ENCODE measurements at places on chromosomes 5 and 9.

DNA sequence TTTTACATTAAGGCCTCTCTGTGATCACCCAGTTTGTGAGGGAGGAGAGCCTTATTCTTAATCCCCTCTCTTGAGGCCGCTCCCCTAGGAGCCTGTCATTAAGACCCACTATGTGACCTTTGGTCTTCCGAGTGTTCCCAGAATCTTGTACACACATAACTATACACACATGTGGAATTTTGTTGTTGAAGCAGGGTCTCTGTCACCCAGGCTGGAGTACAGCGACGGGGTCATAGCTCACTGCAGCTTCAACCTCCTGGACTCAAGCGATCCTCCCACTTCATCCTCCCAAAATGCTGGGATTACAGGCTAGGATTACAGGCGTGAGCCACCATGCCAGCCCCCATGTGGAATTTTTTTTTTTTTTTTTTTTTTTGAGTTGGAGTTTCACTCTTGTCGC is 14.8 kb upstream of the PHYHD1 start:
- no peak for DNase-seq

- no peak for DNase-seq
Measured at GRCh38 chr9:136351252-136351800, 12.2 kb downstream of the DNLZ start.

GRCh38 chr9:99358668-99359067 is 136.6 kb downstream of the SEC61B start:
- DNase-seq: no peak

GRCh38 chr9:100619665-100620064 is 41.8 kb downstream of the CAVIN4 start:
- no peak for DNase-seq

DNA sequence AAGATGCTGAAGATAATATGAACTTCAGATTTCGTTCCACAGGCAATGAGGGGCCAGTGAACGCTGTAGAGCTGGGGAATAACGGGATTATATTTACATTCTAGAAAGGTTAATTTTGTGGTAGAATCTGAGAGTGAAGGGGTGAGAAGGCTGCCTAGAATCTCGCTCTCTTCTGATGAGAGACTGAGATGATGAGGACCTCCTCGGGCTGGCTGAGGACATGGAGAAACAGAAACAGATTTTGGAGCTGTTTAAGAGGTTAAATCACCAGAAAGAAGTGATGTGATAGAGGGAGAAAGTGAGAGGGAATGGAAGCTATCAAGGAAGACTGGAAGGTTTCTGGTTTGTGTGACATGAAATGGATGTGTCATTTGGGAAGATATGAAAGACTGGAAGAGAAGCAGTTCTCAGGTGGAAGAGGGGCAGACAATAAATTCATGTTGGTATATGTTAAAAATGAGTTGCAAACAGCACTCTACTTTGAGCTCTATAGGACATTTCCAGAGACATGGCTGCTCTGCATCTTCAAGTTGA is 612.6 kb downstream of the ISL1 start:
- DNase-seq: no peak

GRCh38 chr9:112640311-112640710 is 77.6 kb downstream of the INIP start:
- no peak for DNase-seq

DNA sequence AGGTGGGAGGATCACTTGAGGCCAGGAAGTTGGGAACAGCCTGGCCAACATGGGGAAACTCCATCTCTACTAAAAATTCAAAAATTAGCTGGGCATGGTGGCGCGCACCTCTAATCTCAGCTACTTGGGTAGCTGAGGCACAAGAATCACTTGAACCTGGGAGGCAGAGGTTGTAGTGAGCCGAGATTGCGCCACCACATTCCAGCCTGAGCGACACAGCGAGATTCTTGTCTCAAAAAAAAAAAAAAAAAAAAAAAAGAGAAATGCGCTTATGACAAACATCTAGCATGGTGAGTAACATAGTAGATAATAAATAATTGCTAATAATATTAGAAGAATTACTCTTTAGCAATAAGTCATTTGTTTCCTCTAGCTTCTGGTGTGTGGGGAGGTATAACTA is 25.9 kb downstream of the RUSC2 start:
- DNase-seq: no peak

DNA sequence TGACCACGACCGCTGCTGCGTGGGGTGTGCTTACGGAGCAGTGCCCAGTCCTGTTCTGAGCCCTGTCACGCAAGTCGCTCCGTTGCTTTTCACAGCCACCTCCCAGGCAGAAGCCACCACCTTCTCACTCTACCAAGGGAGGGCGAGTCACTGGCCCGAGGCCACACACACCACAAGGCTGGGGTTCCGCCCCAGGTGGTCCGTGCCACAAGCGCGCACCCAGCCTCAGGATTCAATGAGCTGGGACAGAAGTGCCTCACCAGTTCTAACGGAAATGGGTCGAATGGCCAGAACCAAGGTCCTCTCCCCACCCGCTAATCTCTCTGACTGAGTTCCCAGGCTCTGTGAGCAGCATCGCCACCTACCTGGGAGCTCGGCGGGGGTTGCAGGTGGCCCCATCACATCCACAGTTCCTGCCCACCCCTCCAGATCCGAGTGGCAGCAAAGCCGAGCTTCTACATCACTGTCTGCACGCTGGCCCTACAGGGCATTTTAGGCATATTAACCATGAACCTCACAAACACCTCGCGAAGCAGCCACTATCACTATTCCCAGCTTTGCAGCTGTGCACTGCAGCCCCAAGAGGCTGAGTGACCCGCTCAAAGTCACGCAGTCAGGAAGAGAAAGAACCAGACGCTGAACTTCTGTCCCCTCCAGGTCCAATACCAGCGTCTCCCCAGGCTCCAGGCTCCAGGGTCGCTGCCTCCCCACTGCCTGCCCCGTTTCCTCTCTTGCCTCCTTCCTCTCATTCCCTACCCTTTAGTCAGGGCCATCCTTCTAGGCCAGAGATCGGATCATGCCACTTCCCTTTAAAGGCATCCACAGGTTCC is 92.1 kb upstream of the PHYKPL start:
- no peak for DNase-seq

DNA sequence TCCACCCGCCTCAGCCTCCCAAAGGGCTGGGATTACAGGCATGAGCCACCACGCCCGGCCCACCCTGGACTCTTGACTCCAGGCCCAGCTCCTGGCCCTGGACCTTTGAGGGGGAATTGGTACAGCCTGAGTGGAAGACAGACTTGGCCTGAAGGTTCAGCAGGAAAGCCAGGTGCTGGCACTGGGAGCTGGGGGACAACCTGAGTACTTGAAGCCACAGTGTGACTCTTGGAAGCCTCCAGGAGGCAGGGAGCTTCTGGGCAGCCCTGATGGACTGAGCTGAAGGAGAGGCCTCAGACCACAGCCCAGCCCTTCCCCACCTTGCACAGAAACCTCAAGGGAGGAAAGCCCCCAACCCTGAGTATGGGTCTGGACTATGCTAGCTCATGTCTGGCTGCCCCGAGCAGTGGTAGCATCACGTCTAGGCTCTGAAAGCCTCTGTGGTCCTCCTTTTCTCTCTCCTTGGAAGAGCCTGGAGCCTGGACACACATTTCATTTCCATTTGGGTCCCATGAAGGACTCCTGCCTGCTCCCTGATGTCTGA is 54.1 kb downstream of the RASGEF1C start:
- no peak for DNase-seq

GRCh38 chr9:93028448-93029006 is 30.0 kb upstream of the SUSD3 start:
- no peak for DNase-seq

GRCh38 chr9:125919565-125919964 is 172.4 kb downstream of the PBX3 start:
- no peak for DNase-seq

DNA sequence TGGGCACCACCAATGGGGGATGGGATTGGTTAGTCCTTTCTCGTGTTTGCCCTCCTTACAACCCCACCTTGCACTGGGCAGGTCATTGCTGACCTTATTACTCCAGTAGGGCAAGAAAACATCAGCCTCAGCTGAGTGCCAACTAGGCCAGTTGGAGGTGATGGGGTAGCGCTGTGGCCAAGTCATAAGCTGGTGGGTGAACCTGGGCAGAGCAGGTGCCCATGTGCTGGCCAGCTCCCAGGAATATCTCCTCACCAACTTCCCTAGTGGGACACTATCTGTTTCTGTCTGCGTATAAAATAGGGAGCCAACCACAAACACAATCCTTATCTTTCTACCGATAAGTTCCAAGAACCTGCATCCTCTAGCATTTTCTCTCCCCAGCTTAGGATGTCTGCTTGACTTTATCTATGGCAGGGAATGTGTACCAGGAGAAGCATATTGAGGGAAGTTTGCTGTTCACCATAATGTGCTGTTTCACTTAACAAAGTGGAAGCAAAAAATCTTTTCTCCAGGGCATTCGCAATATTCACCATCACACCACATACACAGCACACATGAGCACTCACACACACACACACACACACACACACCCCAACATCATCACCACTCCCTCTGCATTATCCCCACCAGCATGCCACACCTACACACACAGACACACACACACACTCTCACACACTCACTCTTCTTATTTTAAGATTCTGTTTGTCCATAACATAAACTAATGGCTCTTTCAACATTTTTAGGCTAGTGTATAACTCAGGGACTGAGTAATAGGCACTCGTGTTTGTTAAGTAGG is 390.0 kb downstream of the ENC1 start:
- DNase-seq: no peak

DNA sequence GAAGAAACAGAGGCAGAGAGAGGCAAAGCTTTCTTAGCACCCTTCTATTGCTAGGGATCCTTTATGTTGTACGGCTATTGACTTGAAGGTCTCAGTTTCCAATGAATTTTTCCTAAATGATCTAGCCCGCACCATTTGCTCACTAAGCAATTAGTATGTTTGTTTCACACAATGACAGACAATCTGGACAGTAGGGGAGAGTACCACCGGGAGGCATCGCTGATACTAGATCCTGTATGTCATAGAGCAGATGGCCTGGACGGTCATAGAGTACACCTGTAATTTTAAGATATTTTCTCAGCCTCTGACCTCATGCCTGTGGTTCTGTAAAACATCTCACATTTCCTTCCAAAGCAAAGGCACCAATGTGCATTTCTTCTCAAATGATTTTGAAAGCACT is 194.3 kb downstream of the TLE4 start:
- DNase-seq: no peak

- DNase-seq: no peak
Measured at GRCh38 chr5:137595396-137596079, 96.4 kb upstream of the SPOCK1 start.

DNA sequence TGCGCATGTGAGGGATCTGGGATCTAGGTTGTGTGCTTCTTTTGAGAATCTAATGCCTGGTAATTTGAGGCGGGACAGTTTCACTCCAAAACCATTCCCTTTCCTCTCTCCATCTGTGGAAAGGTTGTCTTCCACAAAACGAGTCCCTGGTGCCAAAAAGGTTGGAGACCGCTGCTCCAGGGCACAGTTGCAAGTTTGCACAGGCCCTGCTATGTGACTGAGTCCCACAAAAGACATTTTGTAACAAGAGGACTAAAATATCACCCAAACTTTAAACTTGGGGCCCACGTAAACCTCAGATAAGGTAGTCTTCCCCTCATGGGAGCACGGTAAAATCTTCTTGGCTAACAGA is 5.8 kb upstream of the ZNF367 start:
- no peak for DNase-seq

DNA sequence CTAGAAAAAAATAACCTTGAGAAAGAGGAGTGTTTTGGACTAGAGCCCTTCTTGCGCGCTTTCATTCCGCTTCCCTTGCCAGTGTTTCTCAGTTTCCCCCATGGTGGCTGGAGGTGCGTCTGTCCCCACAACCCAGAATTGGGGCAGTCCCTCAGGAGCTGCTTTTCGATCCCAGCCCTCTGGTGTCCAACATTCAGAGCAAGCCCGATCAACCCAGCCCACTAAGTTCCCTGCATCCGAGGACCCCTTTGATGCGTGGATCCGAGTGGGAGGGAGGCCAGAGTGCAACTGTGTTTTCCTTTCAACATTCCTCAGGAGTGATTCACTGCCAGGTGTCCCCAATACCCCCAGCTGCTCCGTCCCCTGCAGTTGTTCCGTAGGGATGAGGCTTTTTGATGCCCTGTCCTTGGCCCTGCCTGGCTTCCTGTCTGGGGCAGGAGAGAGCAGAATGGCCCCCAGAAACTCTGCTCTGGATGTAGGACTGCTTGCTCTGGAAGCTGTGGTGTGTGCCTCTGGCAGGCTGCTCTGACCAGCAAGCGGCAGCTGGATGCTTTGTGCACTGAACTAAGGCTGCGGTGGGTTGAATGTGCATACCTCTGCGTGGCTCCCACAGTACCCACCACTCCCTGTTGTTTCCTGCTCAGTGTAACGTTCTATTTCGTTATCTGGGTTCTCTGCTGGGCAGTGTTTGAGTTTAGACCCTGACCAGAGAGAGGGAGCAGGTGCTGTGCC is 117.5 kb downstream of the BOD1 start:
- no peak for DNase-seq

- no peak for DNase-seq
Measured at GRCh38 chr5:2460098-2460497, 291.4 kb downstream of the IRX2 start.

GRCh38 chr9:35350827-35351549 is 138.9 kb upstream of the RUSC2 start:
- peak; percentile 96 for DNase-seq

GRCh38 chr5:329121-329735 is 7.7 kb downstream of the AHRR start:
- DNase-seq: no peak

GRCh38 chr9:136916330-136917184 is 28.0 kb downstream of the FBXW5 start:
- DNase-seq: no peak

DNA sequence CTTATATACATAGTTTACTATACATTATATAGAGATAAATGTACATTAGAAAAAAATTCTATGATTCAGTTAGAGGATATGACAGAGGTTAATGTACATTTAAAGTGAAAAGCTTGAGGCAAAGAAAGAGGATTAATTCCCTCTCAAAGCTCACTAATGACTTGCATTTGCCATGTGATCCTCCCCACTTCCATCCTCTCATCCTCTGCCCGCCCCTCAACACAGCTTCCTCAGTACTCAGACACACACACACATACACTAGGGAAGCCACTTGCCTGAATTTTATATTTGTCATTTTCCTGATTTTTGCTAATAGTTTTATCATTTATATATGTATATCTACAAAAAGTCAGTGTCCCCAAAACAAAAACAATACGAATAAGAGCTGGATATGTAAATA is 764.5 kb downstream of the EFNA5 start:
- DNase-seq: no peak

- peak; percentile 17 for DNase-seq
Measured at GRCh38 chr5:132466433-132467286, 23.9 kb downstream of the IRF1 start.

GRCh38 chr5:52771343-52772039 is 16.2 kb upstream of the ITGA1 start:
- no peak for DNase-seq
